ENCODE measurements at places on chromosomes 3 and 15.

DNA sequence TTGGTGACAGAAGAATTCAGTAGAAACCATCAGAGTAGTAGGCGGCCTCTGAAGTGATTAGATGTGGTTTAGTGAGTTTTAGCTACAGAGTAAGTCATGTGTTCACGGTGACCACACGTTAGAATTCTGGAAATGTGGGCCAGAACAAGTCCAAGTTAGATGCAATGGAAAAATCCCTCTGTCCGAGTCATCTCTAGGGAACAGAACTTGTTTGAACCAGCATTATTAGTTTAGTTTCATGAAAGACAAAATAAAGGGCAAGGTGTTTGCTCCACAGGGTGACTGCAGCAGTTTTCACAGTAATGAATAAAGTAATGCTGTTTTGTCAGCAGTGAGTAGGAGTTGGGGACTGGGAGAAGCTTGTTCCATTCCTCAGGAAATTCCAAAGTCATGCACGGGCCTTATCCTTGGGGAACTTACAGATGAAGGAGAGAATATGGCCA, 100.2 kb downstream of the CGNL1 start:
- DNase-seq = no peak

DNA sequence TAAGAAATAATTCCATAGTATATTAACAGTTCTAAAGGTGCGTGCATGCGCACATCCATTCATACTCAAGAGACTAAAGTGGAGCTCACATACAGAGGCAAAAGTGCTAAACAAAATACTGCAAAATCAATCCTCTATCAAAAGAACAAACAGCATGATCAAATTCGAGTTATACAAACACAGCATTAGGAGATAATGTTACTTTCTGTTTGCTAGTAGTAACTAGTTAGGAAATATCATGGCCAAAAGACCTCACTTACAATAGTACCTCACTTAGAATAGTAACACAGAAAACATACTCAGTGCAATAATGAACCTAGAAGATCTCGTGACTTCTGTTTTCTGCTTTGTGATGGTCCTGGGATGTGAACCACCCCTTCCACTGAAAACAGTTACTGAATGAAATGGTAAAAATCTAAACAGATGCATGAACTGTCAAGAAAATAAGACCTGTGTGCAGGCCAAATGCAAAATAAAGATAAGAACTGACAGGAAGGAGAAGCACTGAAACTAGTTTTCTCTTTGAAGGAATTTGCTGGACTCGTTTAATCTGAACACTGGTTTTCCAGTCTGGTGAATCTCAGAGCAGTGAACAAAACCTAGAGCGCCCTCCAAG, 20.9 kb upstream of the CEMIP start:
- DNase-seq = no peak

GRCh38 chr3:122572940-122573412, 4.5 kb upstream of the PARP15 start:
- DNase-seq = peak; percentile 62

DNA sequence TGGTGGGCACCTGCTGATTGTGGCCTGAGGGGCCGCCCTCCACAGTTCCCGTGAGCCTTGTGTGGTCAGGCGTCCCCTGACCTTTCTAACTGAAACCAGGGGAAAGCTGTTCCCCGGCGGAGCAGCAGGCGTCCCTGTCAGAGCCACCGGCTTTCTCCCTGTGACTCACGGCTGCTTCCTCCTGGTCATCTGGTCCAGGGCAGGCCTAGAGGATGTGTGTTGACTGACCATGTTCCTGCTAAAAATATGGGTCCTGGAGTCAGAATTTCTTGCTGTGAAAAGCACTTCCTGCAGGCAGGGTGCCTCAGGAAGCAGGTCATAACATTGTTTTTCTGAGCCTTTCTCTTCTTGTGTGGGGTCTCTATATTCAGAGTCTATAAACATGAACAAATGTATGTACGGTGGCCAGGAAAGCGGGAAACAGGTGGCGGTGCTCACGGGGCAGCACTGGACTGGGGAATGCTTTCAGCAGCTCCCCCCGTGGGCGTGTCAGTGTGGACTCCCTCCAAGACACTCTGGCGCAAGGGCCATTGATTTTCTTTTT, 38.4 kb upstream of the CGNL1 start:
- no peak for DNase-seq

DNA sequence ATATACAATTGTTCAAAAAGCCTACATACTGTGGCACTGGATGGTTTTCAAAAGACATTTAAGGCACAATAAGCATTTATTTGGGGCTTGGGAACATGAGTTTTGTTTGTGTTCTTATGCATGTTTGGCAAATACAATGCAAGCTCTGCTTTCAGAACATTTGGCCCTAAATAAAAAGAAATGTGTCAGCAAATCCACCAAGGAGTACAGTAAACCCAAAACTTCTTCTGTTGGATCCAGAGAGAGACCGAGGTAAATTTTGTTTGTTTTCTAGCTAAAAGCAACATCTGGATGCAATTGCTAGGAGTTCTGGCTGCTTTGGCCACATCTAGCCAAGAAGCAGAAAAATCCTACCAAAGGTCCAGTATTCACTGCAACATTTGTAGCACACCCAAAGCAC, 168.8 kb downstream of the DCLK3 start:
- DNase-seq = no peak

GRCh38 chr15:70063980-70064379, 33.7 kb downstream of the TLE3 start:
- DNase-seq = no peak

GRCh38 chr15:51846463-51847230, 17.2 kb downstream of the TMOD3 start:
- DNase-seq = no peak

DNA sequence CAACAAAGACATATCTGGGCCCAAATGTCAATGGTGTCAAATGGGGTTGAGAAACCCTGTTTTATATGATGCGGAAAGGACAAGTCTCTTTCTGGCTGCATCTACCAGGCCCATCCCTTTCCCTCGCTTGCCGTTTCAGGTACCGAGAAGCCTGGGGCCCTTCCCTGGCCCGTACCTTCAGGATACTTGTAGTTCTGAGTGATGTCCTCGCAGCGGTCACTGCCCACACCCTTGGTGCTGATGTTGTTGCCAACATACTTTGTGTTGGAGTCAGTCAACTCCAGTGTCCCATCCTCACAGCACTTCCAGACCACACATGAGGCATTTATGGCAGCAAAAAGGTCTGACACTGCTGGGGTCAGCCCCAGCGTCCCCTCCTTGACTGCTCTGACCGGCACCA, 13.8 kb downstream of the EPB42 start:
- no peak for DNase-seq

- DNase-seq = no peak
Measured at GRCh38 chr3:40162616-40163015, 146.9 kb upstream of the EIF1B start.

DNA sequence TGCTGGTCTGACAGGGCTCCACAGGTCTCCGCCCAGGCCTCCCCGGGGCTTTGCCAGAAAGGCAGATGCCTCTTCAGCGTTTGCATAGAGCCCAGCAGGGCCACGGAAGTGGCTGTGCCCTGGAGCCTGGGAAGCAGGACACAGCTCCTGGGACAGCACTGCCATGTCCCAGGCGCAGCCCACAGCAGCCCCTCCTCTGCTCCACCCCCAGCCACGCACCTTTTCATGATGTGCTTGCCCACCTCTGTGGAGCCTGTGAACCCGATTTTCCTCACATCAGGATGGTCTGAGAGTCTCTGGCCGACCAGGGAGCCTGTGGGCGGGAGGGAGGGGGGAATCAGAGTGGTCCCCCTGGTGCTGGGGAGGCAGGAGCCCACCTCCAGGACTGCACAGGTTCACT, 33.9 kb upstream of the SLC41A3 start:
- no peak for DNase-seq

GRCh38 chr15:32778391-32779176, 60.8 kb downstream of the GREM1 start:
- DNase-seq = no peak

- no peak for DNase-seq
Measured at GRCh38 chr3:64460877-64461276, 226.9 kb downstream of the ADAMTS9 start.

- DNase-seq = no peak
Measured at GRCh38 chr3:70855149-70855548, 542.7 kb upstream of the MDFIC2 start.

DNA sequence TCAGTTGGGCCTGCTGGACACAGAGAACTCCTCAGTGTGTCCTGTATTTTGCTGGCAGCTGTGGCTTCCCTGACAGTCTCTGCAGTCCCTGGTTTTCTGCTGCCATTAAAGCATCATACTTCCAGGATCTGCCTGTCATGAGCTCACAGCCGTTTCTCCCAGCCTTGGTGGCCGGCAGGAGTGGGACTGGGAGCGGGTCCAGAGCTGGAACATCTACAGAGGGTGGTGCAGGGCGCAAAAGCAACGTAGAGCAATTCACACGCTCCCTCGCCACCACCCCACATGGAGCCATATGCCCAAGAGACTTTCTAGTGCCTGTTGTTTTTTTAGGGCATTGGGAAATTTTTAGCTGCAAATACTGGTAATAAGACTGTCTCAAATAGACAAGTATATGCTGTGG, 33.6 kb downstream of the ABTB1 start:
- no peak for DNase-seq

GRCh38 chr15:77993374-77993911, 84.1 kb downstream of the TBC1D2B start:
- no peak for DNase-seq

DNA sequence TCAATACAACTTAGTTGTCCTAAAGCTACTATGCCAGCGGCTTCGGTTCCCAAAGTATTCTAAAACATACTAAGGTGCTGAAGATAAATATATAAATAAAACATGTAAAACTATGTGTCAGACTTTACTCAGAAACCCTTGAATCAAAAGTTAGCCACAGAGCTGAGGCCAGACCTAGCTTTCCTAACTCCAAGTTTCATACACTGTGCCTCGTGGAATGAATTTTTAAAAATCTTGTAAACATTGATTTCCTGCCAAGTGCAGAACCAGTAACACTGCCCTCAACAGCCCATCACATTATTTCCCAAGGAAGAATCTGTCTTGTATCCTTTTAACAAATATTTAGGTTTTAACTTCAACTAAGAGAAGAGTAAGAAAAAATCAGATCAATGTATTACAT, 36.4 kb downstream of the TAMM41 start:
- no peak for DNase-seq

GRCh38 chr3:105672996-105673395, 195.8 kb downstream of the CBLB start:
- DNase-seq = no peak

DNA sequence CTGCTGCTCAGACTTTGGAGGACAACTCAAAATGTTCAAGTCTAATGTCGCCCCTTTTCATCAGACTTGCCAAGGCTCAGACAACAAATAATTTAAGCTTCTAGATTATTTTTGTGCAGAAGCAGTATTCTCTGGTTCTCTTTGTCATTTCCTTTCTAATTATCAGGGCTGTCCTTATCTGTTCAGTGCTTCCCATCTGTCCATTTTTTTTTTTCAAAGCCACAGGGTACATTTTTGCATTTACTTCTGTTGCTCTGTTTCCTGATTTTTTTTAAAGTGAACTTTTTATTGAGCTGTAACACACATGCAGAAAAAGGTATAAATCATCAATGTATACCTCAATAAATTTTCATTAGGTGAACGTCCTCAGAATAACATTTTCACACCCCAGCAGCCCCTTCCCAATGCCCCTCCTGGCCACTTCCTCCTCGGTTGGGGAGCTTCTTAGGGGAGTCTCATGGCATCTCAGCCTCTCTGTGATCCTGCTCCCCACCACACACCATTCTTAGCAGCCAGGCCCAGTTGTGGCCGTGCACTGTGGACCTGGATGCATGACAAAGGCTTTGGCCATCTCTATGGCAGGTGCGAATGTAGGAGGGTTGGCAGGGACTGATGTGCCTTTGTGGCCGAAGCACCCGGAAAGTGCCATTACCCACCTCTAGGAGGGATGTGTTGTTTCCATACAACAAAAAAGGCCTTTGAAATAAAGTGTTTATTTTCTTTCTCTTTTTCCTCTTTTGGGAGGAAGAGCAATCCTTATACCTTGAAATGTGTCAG, 303.5 kb upstream of the LRRFIP2 start:
- DNase-seq = no peak

GRCh38 chr3:123448536-123449101, at the start of gene ADCY5:
TSS of gene ADCY5 (minus strand) at chr3:123449090. CDS start at chr3:123448545, 545 bp downstream.
- no peak for DNase-seq

GRCh38 chr3:142213298-142213697, 12.1 kb downstream of the GK5 start:
- DNase-seq = peak; percentile 54

GRCh38 chr3:34020170-34020569, 221.7 kb downstream of the PDCD6IP start:
- DNase-seq = no peak

- no peak for DNase-seq
Measured at GRCh38 chr3:28916713-28917499, 364.0 kb upstream of the RBMS3 start.

- no peak for DNase-seq
Measured at GRCh38 chr3:53223025-53223424, 32.8 kb downstream of the TKT start.

GRCh38 chr15:33742800-33743199, 225.5 kb upstream of the CHRM5 start:
- DNase-seq = peak; percentile 17

DNA sequence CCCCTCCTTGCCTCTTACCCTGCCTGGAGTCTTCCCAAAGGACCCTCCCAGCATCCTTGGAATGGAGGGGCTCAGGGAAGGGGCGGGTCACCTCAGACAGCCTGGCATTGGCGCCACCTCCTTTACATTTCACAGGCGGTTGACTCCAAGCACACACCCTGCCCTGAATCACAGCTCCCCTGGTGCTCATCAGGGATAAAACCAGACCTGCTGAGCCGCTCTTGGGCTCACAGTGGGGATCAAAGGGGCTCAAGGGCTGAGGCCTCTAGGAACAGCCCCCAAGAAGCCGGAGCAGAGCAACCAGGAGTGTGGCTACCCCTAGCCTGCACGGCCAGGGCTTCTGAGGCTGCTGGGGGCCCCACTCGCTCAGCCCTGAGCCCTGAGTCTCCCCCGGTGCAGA, 16.6 kb downstream of the LINGO1 start:
- DNase-seq = no peak

GRCh38 chr3:165797551-165797950, 39.7 kb downstream of the BCHE start:
- DNase-seq = peak; percentile 50

DNA sequence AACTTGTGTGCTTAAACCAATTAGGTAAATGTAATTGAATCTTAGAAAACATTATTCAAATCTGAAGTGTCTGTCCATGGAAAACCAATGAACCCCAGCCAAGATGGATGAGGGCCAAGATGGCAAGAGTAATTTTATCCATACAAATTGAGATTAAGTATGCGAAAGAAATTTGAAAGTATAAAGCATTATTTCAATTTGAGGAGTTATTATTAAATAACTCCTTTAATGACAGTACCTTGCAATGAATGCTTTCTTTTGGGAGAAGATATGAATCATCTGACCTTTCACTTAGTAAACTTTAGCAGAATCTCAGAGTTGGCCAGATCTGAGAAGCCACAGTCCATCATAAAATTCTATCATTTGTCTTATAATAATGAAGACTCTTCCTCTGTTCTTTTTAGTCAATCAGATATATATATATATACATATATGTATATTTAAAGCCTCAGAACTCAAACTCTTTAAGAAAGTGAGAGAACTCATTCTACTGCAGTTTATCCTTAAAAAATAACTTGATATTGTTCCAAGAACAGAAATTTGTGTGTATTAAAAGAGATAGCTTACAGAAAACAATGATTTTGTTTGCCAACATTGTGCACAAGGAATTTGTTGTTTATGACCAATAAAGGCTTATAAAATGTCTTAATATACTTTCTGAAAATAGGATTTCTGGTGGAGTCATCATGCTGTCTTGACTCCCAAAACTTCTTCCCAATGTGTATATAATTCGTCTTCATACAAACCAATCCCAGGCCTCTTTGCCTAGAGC, 434.8 kb upstream of the THBS1 start:
- no peak for DNase-seq

- peak; percentile 90 for DNase-seq
Measured at GRCh38 chr3:115646027-115646690, 22.8 kb downstream of the GAP43 start.
